ENCODE measurements at places on chromosomes 11 and 22. TPM values are rescaled to one million over a fixed set of nuclear protein-coding genes. Genes with fewer than 3 reads are reported as not detected.

DNA sequence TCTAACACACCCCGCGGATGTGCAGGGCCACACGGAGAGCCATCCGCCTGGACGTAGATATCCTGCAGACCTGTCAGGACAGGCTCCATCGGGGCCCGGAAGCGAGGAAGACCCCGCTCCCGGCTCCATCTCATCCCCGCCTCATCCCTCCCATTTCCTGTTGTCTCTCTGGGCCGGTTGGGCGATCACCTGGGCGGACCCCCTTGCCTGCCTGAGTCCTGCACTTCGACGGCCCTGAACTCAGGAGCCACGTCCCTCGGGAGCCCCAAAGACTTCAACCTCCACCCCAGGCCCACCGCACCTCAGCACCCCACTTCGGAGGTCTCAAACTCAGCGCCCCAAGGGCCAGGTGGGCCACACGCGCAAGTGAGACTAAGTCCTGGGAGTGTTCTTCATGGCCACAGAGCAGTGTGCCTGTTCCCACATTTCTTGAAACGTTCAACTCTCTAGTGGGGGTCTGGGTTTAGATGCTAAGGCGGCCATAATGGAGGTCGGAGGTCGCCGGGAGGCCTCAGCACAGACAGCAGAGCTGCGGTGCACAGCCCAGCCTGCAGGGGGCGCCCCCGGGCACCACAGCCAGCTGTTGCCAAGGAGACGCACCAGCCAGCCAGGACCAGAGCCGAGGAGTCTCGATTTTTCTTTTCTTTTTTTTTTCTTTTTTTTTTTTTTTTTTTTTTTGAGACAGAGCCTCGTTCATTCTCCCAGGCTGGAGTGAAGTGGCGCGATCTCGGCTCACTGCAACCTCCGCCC, 26.0 kb upstream of the FADD start:
- no peaks in the 10 kb centered on the region for H3K4me1 ChIP-seq
- H3K27me3 ChIP-seq: peaks cover 2% of the 10 kb centered on the region
- H3K4me3 ChIP-seq: no peak overlapping the region
- no peak overlapping the region for H3K27ac ChIP-seq

GRCh38 chr11:57196596-57196995, 14.8 kb downstream of the LRRC55 start:
- no peak overlapping the region for H3K27ac ChIP-seq
- H3K36me3 ChIP-seq: no peaks in the 10 kb centered on the region
- H3K4me1 ChIP-seq: no peaks in the 10 kb centered on the region
- no peaks in the 10 kb centered on the region for H3K27me3 ChIP-seq

GRCh38 chr11:11356842-11357241, 3.8 kb upstream of the CSNK2A3 start:
- H3K4me1 ChIP-seq: no peaks in the 10 kb centered on the region
- H3K4me3 ChIP-seq: no peak overlapping the region
- H3K27ac ChIP-seq: no peak overlapping the region
- no peak for DNase-seq

DNA sequence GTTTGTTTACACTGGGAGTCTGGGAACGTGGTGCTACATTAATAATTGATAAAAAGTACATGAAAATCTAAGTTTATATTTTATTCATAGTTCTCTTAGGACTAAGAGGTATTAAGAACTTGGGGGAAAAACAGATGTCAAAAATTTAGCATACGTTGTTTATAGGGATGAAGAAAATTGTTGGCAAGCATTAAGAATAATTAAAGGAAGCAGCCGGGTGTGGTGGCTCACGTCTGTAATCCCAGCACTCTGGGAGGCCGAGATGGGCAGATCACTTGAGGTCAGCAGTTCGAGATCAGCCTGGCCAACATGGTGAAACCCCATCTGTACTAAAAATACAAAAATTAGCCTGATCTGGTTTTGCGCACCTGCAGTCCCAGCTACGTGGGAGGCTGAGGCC, 60.7 kb upstream of the ADORA2A start:
- DNase-seq: no peak
- H3K4me3 ChIP-seq: no peak overlapping the region
- no peak overlapping the region for H3K27ac ChIP-seq
- H3K4me1 ChIP-seq: no peaks in the 10 kb centered on the region
- no peaks in the 10 kb centered on the region for H3K27me3 ChIP-seq

DNA sequence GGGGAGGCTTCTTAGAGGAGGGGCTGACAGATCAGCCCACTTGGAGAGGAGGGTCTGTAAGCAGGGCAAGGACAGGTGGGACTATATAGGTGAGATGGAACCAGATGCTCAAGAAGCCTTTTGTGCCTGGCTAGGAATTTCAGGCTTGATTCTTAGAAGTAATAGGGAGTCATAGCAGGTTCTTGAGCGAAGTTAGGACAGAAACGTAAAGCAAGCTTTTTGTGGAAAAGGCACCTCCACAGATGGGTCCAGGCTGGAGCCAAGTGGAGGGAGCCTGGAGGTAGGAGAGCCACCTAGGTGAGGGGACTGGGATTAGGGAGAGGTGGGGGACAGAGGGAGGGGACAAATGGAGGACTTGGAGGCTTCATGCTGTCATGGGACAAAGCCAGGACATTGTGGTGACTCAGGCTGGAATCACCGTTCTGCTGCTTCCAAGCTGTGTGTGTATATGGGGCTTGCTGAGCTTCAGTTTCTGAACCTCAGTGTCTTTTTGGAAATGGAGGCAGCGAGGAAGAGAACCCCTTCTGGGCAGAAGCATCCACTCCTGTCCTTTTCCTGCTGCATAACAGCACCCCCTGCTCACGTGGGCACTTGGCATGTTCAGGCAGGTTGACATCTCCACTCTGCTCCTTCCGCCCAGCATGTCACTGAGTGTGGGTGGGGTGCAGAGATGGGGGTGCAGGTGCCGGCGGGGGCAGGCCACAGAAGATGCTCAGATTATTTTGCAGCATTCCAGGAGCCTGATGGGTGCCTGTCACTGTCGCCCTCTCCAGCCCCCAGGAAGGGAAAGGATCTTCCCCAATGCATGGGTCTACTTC, 58.0 kb downstream of the MCM5 start:
- no peaks in the 10 kb centered on the region for H3K4me1 ChIP-seq
- no peak overlapping the region for H3K27ac ChIP-seq
- H3K4me3 ChIP-seq: no peak overlapping the region
- H3K36me3 ChIP-seq: peaks cover 1% of the 10 kb centered on the region
- no peaks in the 10 kb centered on the region for H3K27me3 ChIP-seq
- no peak for DNase-seq

- peaks cover 21% of the 10 kb centered on the region for H3K36me3 ChIP-seq
- H3K4me3 ChIP-seq: no peak overlapping the region
- H3K27me3 ChIP-seq: no peaks in the 10 kb centered on the region
- no peaks in the 10 kb centered on the region for H3K4me1 ChIP-seq
- no peak overlapping the region for H3K27ac ChIP-seq
Observed at GRCh38 chr11:70297341-70297740, 26.9 kb downstream of the PPFIA1 start.

- no peak overlapping the region for H3K27ac ChIP-seq
- no peaks in the 10 kb centered on the region for H3K27me3 ChIP-seq
- no peak overlapping the region for H3K4me3 ChIP-seq
Observed at GRCh38 chr11:68503251-68503687, 42.7 kb downstream of the PPP6R3 start.

- no peaks in the 10 kb centered on the region for H3K36me3 ChIP-seq
- peaks cover 20% of the 10 kb centered on the region for H3K4me1 ChIP-seq
- no peak overlapping the region for H3K4me3 ChIP-seq
- H3K27ac ChIP-seq: no peak overlapping the region
- peaks cover 9% of the 10 kb centered on the region for H3K27me3 ChIP-seq
Observed at GRCh38 chr11:60966890-60967289, 4.6 kb upstream of the CD6 start.

DNA sequence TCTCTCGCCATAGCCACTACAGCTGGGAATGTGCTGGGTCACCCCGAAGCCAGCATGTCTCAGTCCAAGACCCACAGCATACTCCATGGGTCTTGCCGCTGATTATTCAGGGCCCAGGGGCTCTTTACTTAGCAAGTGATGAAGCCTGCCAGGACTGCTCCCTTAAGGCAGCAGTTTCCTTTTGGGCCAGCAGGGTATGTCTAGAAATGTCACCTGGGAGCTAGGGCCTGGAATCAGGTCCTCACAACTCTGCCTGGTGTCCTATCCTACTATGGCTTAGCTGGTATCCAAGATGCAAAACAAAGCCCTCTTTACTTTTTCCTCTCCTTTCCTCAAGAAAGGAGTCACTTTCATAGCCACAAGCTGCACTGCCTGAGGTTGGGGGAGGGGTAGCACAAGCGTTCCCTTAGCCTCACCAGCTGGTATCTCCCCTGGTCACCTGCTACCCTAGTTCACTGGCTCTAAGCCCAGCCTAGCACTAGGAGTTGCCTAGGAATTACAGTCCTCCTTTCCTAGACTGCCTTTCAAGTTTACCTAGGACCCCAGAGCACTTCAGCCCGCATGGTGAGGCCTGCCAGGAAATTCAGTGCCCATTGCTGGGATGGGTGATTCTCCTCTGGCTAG, 22.6 kb upstream of the NCR3LG1 start:
- H3K36me3 ChIP-seq: peaks cover 43% of the 10 kb centered on the region
- peaks cover 6% of the 10 kb centered on the region for H3K4me1 ChIP-seq
- no peak overlapping the region for H3K27ac ChIP-seq
- no peak for DNase-seq

DNA sequence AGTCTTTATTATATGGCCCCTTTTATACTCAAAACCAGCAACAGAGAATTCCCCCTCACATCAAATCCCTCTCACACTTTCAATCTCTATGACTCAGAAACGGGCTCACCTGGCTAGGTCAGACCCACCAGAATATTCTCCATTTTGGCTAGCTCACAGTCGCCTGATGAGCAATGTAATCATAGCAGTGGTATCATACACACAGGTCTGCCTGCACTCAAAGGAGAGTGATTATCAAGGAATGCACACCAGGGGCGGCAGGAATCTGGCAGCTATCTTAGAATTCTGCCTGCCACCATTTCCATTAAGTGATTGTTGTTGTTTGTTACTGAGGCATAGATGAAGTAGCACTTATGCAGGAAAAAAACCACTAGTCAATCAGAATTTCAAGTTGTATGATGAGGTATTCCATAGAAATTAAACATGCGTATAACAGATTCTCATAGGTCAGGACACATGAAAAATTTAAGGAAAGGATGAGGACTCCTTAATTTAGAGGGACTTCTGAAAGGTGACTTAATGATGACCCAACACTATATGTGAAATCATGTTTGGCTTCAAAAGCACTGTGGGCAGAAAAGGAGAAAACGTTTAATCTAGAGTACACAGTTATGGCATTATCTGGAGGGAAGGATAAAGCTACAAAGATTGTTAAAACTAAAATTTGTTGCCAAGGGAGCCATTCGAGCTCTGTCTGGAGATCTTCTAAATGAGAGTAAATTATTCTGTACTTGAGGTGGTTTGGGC, 185.8 kb upstream of the DDI1 start:
- no peak for DNase-seq
- no peak overlapping the region for H3K27ac ChIP-seq
- H3K4me3 ChIP-seq: no peak overlapping the region
- H3K4me1 ChIP-seq: no peaks in the 10 kb centered on the region

DNA sequence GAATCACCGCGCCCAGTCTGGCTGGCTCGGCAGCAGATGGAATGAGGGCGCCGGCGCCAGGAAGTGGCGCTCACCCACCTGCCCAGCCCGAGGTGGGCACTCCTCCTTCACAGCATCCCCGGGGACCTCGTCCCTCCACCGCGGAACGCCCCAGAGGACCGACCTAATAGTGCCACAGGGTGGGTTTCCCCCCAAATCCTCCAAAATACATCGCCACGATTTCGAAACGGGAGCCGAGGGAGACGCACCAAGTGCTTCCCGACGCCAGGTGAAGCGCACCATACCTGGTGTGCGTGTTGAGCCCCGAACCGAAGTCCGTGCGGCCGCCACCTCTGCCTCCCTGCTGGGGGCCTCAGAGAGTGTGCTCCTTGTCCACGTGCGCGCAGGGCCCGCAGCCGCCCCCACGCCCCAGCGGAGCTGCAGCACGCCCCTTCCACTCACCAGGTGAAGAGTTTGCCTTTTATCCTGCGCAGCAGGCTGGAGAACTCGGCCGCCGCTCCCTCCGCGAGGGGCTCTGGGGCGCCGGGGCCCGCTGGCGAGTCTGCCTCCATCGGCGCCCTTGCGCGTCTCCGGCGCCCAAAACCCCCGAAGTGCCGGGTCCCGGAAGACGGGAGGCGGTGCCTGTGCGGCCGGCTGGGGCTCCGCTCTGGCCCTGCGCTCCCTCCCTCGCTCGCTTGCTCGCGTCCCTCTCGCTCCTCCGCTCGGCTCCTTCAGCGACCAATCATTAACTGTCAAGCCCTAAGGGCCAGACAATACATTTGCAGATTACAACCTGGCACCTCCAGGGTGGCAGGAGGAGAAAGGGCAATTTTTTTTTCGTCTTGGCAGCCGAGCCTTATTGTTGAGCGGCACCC, at the start of gene SLC35F2:
TSS of gene SLC35F2 (minus strand) at position 571 of the 854 bp plus-strand sequence. CDS start at position 551, 20 bp downstream.
- peak within 1 kb of the TSS; percentile 83 for H3K27ac ChIP-seq
- peaks cover 22% of the 10 kb centered on the region for H3K4me1 ChIP-seq
- peaks cover 5% of the 10 kb centered on the region for H3K36me3 ChIP-seq
- DNase-seq: peak; percentile 83

DNA sequence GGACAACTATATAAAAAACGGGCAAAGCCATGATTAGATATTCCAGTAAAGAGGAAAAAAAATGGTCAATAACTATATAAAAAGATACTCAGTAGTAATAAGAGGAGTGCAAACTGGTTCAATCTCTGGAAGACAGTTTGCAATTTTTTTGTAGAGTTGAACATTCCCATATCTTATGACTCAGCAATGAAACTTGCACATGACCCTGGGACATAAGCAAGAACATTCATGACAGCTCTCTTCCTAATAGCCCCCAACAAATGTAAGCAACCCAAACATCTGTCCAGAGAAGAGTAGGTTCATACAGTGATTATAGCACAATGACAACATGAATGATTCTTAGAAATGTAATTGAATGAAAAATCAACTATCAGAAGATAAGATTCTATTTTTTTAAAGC, 21.8 kb upstream of the CSF2RB start:
- no peak for DNase-seq
- peaks cover 18% of the 10 kb centered on the region for H3K36me3 ChIP-seq
- H3K27ac ChIP-seq: no peak overlapping the region
- H3K27me3 ChIP-seq: peaks cover 5% of the 10 kb centered on the region
- H3K4me1 ChIP-seq: peaks cover 40% of the 10 kb centered on the region

GRCh38 chr22:41541484-41541883, 2.8 kb downstream of the POLR3H start:
- peaks cover 2% of the 10 kb centered on the region for H3K36me3 ChIP-seq
- peak overlapping the region; percentile 33 for H3K27ac ChIP-seq
- no peak for DNase-seq
- H3K4me3 ChIP-seq: no peak overlapping the region

The MIOX gene
- 0.61 TPM for total RNA-seq

The UBQLNL gene
- total RNA-seq: 0.19 TPM

The MMP27 gene
- not detected for total RNA-seq

The CDKN1C gene
- 0.44 TPM for total RNA-seq

The LMNTD2 gene
- total RNA-seq: 1.3 TPM

The ART1 gene
- total RNA-seq: not detected

The PACSIN3 gene
- total RNA-seq: 2.2 TPM

The IL10RA gene
- 247 TPM for total RNA-seq

The ANGPTL5 gene
- not detected for total RNA-seq

The TPBGL gene
- 0.15 TPM for total RNA-seq

The CALCA gene
- total RNA-seq: not detected

Measured in activated CD8-positive, alpha-beta memory T cell treated with anti-CD3 and anti-CD28 coated beads, Interleukin-2, amount 10 ng/mL, durations not matched to agents 7 days and 5 days (primary cell).